ENCODE measurements at places on chromosomes 16 and 17. TPM values are rescaled to one million over a fixed set of nuclear protein-coding genes. Genes with fewer than 3 reads are reported as not detected.

The MAP2K6 gene
- total RNA-seq, result 6.3 TPM

The GRAP gene
- total RNA-seq, result 4.3 TPM

The DRG2 gene
- 33.4 TPM for total RNA-seq

The SULT1A4 gene
- total RNA-seq, result 6.6 TPM

The CRHR1 gene
- 5.1 TPM for total RNA-seq

The MSLN gene
- not detected for total RNA-seq

DNA sequence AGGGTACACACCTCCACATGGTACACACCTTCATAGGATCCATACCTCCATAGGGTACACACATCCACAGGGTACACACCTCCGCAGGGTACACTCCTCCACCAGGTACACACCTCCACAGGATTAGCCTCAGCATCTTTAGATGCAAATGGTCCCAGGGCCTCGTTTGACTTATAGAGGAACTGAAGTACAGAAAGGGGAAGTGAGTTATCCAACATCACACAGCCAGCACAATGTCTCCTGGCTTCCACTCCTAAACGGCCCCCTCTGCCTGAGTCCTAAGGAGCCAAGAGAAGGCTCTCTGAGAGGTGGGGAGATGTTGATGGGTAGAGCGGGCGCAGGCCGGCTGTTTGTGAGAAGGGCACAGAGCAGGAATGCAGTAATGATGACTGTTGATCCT lies 12.0 kb downstream of the FOXN1 start:
- no peak for DNase-seq

DNA sequence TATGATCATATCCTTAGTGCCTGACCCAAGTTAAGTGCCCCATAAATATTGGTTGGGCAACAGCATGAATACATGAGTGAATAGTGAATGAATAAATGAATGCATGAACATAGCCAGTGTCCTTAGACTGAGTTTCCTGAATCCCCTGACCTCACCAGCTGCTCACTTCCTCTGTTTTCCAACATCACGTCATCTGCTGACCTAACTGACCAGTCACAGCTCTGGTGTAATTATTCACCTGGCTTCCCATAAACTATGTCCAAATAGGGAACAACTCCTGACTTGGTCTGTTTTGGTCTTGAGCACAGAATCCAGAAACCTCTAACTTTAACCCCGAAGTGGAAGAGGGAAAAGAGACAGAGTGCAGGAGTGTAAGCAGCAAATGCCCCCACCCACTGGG lies 83.4 kb downstream of the ASIC2 start:
- peak; percentile 58 for DNase-seq

- no peak for DNase-seq
Observed at GRCh38 chr16:2033057-2033908, 6.6 kb downstream of the NHERF2 start.

GRCh38 chr16:13953501-13953900 lies 33.5 kb downstream of the ERCC4 start:
- peak; percentile 16 for DNase-seq

DNA sequence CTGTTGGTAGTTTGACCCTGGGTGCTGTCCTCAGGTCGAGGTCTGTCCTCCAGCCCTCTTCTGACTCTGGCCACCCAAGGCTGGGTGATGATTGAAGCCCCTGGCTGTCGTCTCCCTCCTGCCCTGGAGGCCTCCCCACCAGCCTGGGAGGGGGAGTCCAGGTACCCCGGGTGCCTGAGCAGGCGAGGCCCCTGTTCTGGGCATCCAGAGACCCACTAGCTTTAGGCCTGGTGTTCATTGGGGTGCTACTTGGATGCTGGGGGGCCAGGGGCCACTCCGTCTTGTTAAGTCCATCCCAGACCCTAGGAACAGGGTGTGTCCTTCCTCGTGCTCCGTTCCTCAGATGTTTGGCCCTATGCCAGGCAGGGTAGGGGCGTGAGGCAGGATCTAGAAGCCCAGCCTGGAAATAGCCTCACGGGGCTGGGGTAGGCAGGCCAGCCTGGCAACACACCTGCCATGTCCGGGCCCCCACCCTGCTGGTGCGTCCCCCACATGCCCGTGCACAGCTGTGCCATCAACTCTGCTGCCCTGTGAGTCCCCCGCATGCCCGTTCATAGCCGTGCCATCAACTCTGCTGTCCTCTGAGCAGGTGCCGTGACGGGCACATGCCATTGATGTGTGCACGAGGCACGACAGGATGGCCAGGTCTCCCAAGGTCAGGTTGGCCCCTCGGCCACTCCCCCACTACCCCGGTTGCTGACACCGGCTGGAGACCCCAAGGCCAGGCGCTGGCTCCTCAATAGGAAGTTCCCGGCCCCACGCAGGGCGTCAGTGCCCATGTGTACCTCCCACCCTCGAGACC lies 36.9 kb downstream of the GINS2 start:
- DNase-seq, result no peak

- DNase-seq, result no peak
Observed at GRCh38 chr17:14205380-14205779, 31.3 kb downstream of the CDRT15 start.

- peak; percentile 84 for DNase-seq
Observed at GRCh38 chr17:37490638-37491614, 1.2 kb downstream of the DUSP14 start.

DNA sequence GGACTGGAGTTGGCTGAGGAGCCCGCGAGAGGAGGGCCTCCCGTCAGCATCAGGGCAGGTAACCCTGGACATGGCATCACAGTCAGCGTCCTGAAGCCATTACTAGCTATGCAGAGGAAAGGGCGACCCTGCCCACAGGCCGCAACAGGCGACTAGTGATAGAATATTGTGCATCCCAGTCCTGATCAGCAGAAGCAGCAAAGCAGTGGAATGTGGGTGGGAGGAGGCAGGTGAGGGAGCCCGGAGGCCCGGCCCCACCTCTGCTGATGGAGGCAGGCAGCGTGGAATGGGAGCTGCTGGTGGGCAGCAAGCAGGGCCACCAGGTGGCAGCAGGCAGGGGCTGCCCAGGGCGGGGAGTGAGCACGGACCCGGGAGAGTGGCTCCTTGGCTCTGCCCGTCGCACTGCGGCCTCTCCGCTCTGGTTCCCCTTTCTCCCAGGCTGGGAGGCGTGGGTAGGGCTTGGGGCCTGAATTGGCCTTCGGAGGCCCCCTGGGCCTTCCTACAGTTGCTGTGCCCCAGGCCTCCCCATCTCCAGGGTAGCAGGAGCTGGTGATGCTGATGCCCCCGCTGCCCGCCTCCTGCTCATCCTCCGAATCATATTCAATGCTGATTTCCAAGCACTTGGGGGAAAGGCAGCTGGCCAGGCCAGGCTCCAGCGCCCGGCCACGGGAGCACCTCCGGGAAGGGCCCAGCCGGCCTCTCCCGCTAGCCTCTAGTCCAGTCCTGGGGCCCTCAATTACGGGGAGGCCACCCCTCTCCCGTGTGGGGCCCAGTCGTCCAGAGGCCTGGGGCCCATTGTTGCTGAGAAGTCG lies 20.2 kb downstream of the TSPOAP1 start:
- no peak for DNase-seq

DNA sequence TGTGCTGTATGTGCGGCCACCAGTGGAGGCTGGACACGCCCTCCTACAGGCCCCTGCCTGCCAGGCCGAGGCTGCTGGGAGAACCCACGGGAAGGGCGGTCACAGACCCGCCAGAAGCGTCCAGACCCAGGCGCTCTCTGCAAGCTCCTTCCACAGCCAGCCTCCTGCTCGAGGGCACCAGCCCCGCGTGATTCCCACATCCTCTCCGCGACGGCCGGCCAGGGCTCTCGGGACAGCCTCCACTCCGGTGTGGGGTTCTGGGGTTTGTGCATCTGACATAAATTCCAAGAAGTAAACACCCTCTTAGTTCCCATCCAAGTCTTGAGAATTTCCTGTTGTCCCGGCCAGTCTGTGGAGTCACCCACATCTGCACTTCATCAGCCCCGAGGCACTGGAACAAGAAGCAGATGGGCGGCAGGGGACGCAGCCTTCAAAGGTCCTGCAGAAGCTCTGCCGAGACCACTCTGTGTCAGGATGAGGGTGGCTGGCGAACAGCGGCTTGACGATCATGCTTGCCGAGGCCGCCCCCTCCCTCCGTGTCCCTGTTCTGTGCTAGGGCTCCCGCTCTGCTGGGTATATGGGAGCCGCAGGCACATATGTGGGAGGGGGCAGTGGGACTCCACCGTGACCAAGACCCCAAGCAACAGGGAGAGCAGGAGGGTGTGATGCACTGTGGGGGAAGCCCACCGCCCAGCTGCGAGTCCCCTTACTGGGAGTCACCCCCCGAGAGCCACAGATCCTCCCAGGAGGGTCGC lies 2.4 kb upstream of the TMEM204 start:
- no peak for DNase-seq

GRCh38 chr16:55542459-55543082 lies 23.9 kb upstream of the CAPNS2 start:
- DNase-seq, result peak; percentile 15

DNA sequence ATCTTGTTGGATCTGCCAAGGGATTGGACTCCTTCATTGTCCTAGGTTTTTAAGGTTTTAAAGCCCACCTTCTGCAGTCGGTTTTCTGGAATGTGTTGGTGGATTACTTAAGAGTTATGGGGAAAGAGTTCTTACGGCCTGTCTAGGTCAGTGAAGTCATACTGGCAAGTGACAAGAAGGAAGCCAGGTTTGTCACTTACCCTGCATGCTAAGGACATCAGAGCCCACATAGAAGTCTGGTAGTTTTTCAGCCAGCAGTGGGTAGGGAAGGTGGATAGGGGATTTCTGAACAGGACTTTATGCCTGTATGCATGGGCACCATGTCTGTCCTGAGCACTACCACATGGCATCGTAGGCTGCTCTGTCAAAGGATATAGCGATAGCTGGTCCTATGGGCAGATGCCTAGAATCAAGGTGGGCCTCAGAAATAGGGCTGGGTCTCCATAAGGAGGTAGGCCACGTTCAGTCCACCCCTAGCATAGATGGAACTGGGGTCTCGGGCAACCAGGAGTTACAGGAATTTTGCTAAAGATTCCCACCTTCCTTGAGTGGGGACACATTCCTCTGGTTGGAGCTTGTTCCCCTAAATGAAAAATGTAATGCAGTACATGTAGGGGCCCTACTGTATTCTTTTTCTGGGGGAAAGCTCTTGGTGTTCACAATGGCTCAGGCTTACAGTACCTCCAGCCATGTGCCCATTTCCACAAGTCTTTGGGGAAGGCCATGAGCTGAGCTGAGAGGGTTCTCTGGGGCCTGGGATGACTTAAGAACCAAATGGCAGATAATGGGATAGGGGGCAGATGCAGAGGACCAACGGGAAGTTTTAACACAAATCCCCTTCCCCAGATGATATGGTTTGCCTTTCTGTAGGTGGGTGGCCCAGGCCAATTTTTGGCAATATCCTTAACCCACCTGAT lies 27.5 kb downstream of the TRPV2 start:
- DNase-seq, result no peak

- DNase-seq, result no peak
Observed at GRCh38 chr16:54512467-54512995, 225.9 kb upstream of the IRX3 start.

DNA sequence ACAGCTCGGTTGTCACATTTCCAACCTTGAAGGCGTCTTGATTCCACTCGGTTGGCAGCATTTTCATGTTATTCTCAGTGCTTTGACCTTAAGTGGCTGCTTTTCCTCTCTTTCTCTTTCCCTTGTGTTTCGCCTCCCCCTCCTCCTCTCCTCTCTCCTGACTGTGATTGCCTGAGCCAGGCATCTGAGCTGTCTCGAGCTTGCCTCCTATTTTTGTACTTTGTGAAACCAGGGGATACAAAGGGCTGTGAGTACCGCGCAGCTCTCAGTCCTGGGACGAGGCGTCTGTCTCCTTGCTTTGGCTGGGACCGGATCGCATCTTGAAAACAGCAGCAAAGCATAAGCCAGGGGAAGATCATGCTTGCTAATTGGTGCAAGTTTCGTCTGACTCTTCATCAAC lies 48.8 kb upstream of the SDK2 start:
- DNase-seq, result no peak

DNA sequence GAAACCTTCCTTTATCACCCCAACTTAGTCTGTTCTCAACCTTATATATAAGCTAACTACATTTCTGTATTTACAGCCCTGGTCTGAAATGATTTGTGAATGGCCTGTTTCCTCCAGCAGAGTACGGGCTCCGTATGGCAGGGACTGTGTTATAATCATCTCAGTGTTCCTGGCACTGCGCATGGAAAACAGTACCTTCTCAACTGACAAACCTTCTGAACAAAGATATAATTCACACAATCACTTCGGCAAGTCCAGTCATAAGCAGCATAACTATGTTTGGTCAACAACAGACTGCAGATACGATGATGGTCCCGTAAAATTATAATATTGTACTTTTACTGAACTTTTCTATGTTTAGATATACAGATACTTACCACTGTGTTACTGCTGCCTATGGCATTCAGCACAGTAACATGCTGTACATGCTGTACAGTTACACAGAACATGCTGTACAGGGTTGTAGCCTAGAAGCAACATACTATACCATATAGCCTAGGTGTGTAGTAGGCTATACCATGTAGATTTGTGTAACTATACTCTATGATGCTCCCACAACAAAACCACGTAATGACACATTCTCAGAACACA lies 30.0 kb downstream of the ANKFY1 start:
- no peak for DNase-seq
